Gastroesophageal sphincter (tissue), 4 donors: ENCODE measurements at places on chromosomes 16 and 17. TPM values are rescaled to one million over a fixed set of nuclear protein-coding genes. Genes with fewer than 3 reads are reported as not detected.

DNA sequence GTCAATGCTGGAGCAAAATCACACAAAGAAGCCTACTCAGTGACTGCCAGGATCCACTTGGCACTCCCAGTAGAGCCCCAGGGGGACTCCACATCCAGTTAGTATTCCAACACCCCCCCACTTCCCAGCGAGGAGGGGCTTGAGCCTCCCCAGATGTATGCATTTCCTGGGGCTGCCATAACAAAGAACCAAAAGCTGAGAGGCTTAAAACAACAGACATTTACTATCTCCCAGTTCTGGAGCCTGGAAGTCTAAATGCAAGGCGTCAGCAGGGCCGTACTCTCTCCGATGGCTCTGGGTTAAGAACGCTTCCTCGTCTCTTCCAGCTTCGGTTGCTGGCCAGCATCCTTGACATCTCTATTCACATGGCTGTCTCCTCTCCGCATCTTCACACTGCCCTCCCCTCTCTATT, 23.0 kb upstream of the GNA13 start:
- ATAC-seq, result no peak

C1QTNF8 gene
- total RNA-seq, result not detected

- ATAC-seq, result no peak
Observed at GRCh38 chr16:85858984-85859817, 39.8 kb upstream of the IRF8 start.

CD300H gene
- not detected for total RNA-seq

DNA sequence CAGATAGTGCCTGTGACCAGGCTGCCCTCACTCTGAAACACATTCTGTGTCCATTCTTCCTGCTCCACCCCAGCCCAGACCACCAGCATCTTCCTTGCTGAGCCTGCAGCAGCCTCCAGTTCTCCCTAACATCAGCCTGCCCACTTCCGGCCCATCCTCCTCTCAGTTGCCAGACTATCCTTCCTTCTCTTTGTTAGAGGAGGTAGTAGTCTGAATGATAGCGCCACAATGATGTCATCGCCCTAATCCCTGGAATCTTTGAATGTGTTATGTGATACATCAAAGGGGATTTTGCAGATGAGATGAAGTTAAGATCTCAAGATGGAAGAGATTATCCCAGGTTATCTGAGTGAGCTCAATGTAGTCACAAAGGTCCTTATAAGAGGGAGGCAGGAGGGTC, 3.2 kb upstream of the ZDHHC1 start:
- no peak for ATAC-seq

GRCh38 chr17:41810659-41811548, 845 bp downstream of the P3H4 start:
- ATAC-seq, result peak; percentile 8

DNA sequence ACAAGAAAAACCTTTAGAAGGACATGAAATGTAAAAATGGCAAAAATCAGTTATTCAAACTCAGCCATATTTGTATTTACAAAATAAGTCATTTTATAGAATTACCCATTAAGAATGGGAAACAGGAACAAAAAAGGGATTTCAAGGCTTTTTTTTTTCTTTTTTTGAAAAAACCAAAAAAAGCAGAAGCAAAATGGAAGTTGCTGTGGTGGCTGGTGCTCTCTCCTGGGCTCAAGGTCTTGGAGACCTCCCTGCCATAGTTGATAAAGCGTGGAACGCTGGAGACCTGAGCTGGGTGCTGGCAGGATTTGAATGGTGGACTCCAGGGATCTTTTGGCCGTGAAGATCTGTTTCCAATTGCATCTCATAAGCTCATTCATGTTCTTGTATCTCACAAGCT, 3.1 kb downstream of the PLCG2 start:
- no peak for ATAC-seq

MYH8 gene
- total RNA-seq, result not detected

NCBP3 gene
- 22.2 TPM for total RNA-seq

CD300LG gene
- 3.3 TPM for total RNA-seq

- no peak for ATAC-seq
Observed at GRCh38 chr16:27327586-27327915, 13.8 kb downstream of the IL4R start.

- ATAC-seq, result no peak
Observed at GRCh38 chr16:81449899-81450608, 5.4 kb downstream of the CMIP start.

DNA sequence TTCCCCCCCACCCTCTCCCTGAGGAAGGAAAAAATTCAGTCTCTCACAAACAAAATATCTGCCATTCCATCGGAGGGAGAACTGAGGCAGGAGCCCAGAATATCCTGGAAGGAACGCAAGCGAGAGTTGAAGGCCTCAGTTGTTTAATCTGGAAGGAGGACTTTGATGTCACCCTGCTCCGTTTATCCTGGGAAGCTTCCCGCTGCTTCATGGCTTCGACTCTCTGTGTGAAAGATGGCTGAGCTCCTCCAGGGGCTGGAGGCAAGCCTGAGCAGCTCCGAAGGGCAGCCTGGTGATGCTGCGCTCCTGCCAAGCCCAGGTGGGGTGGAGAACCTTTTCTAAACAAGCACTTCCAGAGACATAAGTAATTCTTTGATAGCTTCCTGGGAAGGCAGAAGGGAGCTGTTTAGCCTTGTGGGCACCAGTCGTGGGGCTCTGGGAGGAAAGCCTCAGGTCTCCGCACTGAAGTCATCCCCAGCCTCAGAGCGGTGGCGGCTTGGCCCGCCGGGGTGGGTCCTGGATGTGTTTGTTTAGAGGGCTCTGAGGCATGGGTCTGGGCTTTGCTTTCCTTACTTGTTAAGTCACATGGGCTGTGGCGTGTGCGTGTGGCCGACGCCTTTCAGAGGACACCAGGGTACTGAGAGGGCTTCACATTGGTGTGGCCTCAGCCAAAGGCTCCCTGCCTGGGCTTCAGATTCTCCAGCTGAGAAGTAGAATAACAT, 7.9 kb downstream of the NKD1 start:
- peak; percentile 27 for ATAC-seq

ABCA10 gene
- total RNA-seq, result 2.7 TPM

PRR11 gene
- total RNA-seq, result 3.3 TPM

DNA sequence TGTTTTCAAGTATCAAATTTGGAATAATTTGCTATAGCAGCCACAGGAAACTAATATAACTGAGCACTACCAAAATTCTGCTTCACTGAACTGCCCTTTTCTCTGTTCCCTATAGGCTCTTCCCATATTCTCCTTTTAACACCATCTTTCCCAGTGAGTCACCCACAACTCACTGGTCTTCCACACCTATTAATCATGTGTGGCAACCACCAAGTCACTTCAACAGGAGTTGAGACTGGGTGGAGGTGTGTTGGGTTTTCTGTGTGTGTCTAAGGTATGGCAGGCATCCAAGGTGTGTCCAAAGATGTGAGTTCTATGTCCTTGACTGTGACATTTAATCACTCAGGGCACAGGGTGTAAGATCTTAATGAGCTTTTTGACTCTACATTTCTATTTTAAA, 610.0 kb upstream of the CDH11 start:
- ATAC-seq, result no peak

PRSS53 gene
- total RNA-seq, result 4.4 TPM

DNA sequence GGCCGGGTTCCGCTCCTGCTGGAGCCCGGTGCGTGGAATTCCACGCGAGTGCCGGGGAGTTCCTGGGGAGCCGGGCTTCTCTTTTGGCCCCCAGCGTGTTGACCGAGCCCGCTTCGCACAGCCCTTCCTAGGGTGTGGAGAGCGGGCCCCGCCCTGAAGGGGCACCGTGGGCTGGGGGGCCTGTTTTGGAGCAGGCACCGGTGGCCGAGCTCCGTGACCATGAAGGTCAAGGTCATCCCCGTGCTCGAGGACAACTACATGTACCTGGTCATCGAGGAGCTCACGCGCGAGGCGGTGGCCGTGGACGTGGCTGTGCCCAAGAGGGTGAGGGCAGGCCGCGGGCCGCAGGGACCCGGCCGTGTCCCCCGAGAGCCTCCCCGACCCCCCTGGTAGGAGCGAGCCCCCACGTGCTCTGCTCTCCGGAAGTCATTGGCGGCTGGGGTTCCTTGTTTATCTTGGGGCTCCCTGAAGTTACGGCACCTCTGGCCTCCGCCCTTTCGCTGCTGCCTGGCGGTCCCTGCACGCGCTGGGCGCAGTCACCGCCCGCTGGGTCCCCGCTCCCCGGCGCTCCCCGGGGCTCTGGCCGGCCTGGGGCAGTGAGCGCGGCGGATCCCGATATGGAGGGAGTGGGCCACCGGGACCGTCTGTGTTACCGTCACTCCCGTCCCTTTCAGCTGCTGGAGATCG, 528 bp downstream of the HAGHL start:
- peak; percentile 6 for ATAC-seq

ZNF267 gene
- total RNA-seq, result 5.2 TPM

DNA sequence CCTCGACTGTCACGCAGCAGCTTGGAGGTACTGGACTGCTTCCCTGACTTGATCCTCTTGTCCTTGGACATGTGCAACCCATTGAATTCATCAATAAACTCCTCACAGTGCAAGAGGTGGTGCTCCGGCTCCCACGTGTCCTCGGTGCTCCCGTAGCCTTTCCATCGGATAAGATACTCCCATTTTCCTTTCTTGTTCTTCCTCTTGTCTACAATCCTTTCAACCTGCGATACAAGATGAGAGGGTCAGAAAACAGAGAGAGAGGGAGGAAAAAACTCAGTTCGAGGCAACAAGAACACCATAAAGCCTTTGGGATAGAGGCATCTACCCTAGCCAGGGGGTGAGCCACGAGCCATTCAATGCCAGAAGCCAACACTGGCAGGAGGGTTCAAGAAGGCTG, 119.5 kb downstream of the CDYL2 start:
- no peak for ATAC-seq

DNA sequence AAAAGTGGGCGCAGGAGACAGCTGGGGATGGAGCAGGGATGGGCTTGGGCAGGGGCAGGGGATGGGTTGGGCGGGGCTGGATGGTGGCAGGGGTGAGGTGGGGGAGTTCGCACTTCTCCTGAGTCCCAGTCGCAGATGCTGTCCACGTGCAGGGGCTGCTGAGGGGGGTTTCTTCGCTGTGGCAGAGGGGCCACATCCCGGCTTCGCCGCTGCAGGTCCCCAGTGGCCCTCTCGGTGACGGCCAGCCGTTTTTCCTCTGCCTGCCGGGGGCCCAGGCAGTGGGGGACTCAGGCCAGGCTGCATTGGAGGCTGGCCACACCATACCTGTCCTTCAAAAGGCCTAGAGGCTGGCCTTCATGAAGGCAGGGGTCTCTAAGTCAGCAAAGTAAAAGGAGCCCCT, 8.3 kb downstream of the EVPL start:
- no peak for ATAC-seq

- no peak for ATAC-seq
Observed at GRCh38 chr17:82083533-82084359, 14.3 kb downstream of the FASN start.

DNA sequence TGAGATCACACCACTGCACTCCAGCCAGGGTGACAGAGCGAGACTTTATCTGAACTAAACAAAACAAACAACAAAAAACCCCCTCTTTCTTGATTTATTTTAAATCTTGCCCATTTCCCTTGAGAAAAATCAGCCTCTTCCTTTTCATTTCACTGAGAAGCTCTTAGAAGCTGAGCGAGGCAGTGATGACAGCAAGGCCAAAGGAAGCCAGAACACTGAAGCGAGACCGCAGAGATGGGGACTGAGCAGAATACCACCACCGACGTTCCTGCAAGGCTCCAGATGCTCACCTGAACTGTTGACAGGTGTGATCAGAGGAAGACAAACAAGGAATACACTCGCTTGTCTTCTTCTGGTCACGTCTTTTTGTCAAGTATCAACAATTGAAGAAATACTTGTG, 30.5 kb upstream of the IRF8 start:
- no peak for ATAC-seq

DNA sequence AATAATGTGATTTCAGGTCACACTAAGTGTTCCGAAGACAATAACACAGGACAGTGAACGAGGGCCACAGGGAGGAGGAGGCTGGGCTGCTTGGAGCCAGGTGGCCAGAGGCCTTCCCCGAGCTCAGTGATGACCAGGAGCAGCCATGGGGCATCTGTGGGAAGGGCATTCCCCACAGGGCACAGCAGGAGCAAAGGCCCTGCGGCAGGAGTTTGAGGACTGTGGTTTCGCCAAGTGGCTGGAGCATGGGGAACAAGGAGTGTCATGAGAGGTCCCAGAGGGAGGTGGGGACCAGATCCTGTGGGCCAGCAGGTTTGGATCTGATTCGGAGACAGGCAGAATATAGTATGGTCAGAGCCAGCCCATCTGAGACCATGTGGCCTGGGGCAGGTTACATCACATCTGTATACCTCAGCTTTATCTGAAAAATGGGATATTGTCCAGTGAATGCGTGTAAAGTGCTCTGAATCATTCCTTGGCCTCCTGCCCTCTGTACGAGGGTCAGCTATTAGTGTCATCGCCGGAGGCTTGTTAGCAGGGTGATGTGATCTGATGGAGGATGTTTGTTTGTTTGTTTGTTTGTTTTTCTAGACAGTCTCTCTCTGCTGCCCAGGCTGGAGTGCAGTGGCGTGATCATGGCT, 176.8 kb downstream of the KATNIP start:
- ATAC-seq, result no peak

DNA sequence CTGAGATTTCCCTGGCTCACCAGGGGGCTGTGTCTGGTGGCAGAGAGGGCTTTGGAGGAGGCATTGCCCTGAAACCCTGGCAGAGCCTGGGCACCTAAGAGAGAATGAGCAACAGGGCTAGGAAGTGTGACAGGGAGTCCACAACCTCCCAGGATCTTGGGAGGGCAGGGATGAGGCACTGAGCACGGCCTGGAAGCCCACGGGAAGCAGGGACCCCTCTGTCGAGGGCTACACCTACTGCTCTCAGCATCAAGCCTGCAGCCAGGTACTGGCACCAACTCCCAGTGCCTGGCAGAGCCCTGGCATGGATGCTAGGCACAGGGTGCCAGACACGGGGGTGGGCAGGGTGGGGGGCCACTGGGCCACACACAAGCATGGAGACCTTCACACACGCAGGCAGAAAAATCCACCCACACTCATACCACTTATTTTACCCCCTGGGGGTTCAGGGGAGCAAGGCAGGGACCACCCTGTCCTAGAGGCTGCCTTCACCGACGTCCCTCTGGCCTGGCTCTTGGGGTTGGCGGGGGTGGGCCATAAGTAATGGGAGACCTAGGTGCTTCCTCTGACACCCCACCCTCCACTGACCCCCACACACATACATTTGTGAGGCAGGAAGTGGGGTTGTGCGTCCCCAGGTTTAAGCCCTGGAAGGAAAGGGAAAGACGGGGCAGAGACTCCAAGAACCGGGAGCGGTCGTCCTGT, 970 bp upstream of the HSD11B2 start:
- ATAC-seq, result no peak

TBC1D3I gene
- not detected for total RNA-seq

GRCh38 chr17:67554634-67555033, 163.1 kb upstream of the NOL11 start:
- ATAC-seq, result no peak
